ENCODE measurements at places on chromosomes 11 and 22.

DNA sequence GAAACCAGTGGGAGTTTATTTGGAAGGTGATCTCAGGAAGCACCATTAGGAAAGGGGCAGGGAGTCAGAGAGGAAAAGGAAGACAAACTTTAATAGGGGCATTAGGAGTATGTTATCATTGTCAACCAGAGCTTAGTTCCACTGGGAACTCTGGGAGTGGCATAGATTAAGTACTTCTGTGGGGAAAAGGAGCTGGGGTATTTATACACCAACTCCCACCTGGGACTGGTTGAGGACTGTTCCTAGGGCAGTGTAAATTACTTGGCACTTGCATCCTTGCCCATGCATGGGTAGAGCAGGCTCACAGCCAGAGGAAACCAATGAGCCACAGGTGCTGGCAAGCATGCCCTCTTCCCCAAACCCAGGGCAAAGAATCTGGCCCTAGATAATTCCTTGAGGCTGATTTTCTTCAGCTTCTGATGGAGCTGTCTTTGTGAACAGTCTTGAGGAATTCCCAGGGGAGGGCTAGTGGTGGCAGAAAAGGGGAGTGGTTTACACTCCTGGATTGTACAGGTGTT, 541.2 kb downstream of the MIAT start:
- no peak for DNase-seq

- no peak for DNase-seq
Measured at GRCh38 chr11:77522215-77522614, 48.3 kb upstream of the PAK1 start.

GRCh38 chr11:12050470-12051286, 42.3 kb upstream of the DKK3 start:
- no peak for DNase-seq

- DNase-seq, result no peak
Measured at GRCh38 chr11:70471254-70471653, 72.9 kb downstream of the CTTN start.

GRCh38 chr22:48667289-48667688, 1160.4 kb downstream of the BRD1 start:
- DNase-seq, result no peak

DNA sequence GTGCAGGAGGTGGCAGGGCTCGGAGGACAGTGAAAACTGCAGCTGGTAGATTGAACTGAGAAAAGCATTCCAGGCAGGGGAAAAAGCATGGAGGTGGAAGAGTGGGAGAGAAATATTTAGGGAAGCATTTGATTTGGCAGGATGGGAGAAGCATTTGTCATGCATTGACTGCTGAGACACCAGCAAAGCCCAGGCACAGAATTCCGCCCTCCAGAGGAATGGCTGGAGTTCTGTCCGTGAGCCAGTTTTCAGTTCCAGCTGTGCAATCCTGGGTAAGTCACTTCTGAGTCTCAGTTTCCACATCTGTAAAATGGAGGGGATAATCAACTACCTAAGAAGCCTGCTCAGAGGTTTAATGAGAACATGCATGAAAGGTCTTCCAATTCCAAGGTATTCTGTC, 4.3 kb upstream of the TSKU start:
- DNase-seq, result no peak

- DNase-seq, result no peak
Measured at GRCh38 chr11:116535994-116536393, 236.8 kb downstream of the BUD13 start.

- no peak for DNase-seq
Measured at GRCh38 chr22:48366591-48366990, 1461.1 kb downstream of the BRD1 start.

- no peak for DNase-seq
Measured at GRCh38 chr11:5123802-5124521, 14.2 kb downstream of the OR52A5 start.

GRCh38 chr22:44361391-44362126, 48.8 kb upstream of the SHISAL1 start:
- DNase-seq, result no peak

DNA sequence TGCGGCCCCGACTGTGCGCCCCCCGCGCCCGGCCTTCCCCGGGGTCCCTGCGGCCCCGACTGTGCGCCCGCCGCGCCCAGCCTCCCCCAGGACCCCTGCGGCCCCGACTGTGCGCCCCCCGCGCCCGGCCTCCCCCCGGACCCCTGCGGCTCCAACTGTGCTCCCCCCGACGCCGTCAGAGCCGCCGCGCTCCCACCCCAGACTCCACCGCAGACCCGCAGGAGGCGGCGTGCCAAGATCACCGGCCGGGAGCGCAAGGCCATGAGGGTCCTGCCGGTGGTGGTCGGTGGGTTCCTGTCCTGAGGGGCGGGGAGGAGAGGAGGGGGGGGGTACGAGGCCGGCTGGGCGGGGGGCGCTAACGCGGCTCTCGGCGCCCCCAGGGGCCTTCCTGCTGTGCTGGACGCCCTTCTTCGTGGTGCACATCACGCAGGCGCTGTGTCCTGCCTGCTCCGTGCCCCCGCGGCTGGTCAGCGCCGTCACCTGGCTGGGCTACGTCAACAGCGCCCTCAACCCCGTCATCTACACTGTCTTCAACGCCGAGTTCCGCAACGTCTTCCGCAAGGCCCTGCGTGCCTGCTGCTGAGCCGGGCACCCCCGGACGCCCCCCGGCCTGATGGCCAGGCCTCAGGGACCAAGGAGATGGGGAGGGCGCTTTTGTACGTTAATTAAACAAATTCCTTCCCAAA, 3.1 kb downstream of the DRD4 start:
- DNase-seq, result no peak

GRCh38 chr22:30832407-30832987, 136.1 kb downstream of the MORC2 start:
- no peak for DNase-seq

DNA sequence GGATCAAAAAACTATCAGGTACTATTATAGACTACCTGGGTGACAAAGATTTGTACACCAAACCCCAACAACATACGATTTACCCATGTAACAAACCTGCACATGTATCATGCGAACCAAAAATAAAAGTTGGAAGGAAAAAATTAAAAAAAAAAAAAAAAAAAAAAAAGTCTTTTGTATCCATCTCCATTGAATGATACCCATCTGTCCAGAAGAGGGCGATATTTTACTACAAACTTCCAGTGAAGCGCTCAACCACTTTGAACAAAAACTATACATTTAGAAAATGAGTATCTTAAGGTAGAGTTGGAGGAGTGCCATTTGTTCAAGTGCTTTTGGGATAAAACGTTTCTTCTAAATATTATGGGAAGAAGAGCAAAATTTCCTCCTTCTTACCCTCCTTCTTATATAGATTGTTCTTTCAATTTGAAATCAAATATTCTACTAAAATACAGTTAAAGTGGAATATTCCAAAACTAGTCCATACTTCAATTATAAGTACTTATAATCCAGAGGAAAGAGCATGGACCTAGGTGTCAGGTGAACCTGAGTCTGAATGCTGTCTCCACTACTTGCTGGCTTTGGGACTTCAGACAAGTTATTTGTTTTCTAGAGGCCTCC, 23.3 kb downstream of the ARL14EP start:
- DNase-seq, result no peak

- DNase-seq, result no peak
Measured at GRCh38 chr11:128890543-128891368, at the start of gene KCNJ5. KCNJ5 (plus strand) TSS chr11:128891356; CDS start chr11:128911274, 19,918 bp downstream.

- DNase-seq, result no peak
Measured at GRCh38 chr11:68340003-68340767, 27.8 kb downstream of the LRP5 start.

GRCh38 chr11:10742460-10743208, 8.4 kb upstream of the CTR9 start:
- DNase-seq, result no peak

DNA sequence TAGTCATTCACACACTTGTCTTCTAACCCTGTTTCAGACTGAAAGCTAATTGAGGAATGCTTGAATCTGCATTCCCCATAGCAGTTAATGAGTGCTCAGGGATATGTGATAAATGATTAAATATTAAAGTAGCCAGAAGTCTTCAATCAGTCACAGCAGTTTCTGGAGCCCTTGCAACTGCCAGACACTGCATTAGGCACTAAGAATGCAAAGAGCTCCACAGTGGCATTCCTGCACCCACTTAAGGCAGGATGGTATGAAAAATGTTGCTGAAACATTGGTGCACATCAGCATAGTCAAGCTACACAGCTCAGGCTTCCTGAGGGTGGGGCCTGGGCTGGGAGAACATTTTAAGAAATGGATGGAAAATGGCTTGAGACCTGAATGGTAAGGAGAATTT, 6.5 kb downstream of the DTX4 start:
- no peak for DNase-seq

DNA sequence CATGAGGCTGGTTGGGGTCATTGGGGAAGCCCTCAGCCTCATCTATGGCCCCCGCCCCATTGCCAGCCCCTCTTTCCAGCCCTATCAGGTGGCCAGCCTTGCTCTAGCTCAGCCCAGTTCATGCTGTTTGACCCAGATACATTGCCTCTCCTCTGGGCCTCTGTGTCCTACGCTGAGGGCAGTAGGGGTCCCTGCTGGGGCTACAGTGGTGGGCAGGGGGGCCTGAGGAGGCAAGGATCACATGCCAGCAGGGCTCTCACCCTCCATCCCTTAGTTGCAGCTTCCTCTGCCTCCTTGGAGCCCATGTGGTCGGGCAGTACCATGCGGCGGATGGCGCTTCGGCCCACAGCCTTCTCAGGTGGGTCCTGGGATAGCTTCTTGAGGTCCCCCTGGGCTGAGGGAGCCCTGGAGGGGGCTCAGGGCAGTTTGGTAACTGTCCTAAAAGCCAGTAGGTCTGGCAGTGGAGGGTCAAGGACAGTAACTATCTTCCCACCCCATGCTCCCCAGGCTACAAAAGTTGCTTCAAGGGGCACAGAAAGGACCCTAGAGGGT, 19.2 kb downstream of the EMID1 start:
- no peak for DNase-seq

DNA sequence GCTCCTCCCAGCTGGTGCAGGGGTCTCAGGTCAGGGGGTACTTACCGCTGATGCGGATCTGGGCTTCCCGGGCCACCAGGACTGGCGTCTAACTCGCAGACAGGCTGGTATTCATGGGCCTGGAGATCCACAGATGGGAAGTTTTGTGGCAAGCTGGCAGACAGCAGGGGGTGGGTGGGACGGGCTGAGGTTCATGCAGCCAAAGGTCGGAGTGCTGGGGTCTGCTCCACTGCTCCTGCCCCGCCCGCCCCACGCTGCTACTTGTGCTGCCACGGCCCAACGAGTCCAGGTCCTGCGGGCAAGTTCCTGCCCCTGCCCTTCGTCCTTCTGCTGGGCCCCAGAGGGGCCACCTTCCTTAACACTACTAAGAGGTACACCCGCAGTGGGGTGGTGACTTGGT, 3.1 kb downstream of the ACY3 start:
- no peak for DNase-seq

DNA sequence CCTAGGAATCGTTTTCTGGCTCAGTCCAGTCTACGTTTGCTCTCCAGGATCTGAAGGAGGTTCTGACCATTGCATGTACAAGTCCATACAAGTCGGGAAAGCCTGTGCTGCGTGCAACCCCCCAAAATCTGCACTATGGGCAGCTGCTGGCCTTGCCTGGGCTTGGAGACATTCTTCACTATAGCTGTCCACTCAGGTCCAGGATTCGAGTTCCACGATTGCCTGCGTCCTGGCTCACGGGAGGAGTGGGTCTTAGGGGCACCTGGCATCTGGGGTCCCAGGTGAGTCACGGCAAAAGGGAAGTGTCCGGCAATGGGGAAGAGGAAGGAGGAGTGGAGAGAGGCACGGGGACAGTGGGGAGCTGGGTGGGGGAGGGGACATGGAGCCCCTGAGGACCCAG, 563.0 kb downstream of the BRD1 start:
- DNase-seq, result no peak

DNA sequence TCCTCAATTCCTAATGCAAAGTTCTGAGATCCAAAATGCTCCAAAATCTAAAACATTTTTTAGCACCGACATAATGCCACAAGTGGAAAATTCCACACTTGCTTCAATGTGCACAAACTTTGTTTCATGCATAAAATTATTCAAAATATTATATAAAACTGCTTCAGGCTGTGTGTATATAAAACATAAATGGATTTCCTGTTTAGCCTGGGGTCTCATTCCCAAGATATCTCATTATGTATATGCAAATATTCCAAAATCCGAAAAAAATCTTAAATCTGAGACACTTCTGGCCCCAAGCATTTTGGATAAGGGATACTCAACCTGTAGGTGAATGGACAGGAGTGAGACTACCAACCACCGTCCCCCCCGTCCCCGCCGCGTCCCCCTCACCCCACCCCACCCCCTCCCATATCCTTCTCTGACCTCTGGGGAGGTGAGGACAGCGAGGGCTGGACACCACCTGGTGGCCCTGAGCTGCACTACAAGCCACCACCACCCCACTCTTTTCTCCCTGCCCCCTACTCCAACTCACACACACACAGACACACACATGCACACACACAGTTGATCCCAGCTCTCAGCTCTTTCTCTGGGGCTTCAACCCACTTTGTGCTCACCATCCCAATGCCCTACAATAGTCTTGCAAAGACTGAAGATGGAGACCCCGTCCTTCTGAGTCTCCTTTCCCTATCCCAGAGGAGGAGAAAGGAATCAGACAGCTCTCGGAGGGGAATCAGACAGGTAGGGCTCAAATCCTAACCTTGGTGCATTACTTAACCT, 101.0 kb downstream of the PDE2A start:
- no peak for DNase-seq

- DNase-seq, result no peak
Measured at GRCh38 chr11:114156131-114156581, 96.6 kb downstream of the ZBTB16 start.

DNA sequence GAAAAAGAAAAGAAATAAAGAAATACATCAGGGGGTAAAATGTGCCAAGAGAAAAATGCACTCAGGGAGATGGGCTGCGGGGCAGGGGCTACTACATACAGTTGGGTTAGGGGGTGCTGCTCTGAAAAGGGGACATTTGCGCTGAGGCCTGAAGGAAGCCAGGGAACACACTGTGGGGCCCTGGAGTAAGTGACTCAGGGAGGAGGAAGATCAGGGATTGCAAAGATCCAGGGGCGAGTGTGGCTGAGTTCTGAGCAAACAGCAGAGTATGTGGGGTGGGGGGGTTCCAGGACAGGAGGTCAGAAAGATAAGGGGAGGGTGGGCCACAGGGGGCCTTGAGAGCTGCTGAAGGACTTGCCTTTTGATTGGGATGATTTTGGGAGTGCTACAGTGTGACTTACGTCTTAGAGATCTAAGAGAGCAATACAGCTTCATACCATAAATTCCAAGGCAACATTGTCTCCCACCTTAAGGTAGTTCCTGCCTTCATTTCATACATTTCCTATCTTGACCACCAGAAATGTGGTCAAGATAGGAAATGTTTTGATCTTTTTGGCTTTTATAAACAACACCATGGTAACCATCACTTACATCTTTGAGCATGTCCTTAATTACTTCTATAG, 5.8 kb downstream of the A4GALT start:
- DNase-seq, result no peak
